Stimulated activated CD8-positive, alpha-beta memory T cell treated with anti-CD3 and anti-CD28 coated beads, Interleukin-15, amount 100 ng/mL, for 24 hours (primary cell): ENCODE measurements at places on chromosomes 1 and 21.

GRCh38 chr1:195326325-195326724, 1281.9 kb downstream of the KCNT2 start:
- DNase-seq = no peak

DNA sequence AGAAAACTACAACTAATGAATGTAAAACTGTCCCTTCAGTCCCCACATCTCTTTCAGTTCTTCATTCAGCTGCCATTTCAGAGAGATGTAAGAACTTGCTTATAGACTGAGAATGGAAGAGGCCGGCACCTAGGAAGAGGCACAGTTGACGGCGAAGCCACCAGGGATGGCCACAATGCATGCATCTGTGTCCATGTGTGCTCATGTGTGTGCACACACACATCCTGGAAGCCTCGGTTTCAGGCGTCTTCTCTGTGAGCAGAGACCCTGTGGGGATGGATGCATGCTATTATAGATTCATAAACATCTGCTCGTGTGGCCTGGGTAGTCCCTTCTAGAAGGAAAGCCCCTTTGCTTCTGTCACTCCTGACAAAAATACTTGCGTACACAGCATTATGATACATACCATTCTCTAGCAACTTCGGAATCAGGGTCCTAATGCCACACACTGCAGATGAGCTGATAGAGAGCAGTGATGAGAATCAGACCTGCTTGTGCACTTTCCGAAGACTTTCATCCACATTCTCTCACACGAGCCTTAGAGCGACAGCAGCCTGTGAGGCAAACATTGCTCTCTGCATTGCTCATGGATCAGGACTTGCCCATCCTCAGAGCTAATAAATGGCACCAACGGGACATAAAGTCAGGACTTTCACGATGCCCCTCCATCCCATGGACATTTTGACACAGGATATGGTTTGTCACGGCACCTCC, 12.4 kb upstream of the GPR61 start:
- no peak for DNase-seq

GRCh38 chr1:229769006-229769405, 143.0 kb downstream of the URB2 start:
- no peak for DNase-seq

DNA sequence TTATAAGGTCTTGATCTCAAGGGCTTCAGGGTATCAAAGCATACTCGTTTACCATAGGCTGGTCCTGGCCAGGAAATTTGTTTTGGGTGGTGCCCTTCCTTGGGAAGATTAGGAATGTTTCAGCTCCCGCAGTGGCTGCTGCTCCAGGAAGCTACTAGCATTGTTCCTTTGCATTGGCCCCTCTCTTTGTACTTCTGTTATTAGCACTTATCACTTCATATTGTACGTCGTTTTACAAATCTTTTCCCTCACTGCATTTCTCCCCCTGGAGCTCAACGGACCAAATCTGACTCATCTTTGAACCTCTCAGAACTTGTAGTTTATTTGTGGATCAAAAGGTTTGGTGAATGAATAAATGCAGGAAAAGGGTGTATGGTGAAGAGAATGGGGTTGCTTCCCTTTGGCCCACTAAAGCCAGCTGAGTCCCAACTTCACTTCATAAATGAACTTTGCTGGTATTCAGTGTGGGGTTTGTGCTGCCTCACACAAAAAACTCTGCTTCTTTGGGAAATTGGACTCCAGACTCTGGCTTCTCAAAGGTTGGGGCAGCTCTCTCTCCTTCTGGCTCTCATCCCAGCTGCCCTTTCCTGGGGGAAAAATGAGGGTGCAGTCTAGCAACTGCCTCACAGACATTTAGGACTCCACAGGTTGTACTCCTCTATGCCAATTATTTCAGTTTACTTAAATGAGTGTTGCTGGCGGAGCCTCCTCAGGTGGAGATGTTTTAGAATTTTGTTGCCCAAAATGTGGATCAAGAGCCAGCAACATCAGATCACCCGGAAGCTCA, 5.9 kb downstream of the GNAT2 start:
- no peak for DNase-seq

GRCh38 chr1:43622471-43622870, 27.5 kb upstream of the KDM4A start:
- no peak for DNase-seq

GRCh38 chr1:214902636-214903320, 179.8 kb upstream of the KCNK2 start:
- no peak for DNase-seq

DNA sequence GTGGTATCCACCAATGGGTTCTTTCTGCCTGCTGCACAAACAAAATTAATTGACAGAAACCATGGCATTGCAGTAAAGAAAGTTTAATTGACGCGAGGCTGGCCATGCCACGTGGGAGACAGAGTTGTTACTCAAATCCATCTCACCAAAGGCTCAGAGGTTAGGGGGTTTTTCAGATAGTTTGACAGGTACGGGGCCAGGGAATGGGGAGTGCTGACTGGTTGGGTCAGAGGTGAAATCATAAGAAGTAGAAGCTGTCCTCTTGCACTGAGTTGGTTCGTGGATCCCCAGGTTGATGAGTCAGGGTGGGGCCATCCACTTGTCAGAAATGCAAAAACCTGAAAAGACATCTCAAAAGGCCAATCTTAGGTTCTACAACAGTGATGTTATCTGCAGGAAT, 941 bp upstream of the TBCE start:
- no peak for DNase-seq

GRCh38 chr1:219072329-219072728, 101.3 kb upstream of the LYPLAL1 start:
- no peak for DNase-seq

GRCh38 chr1:217929213-217929885, 298.2 kb downstream of the SPATA17 start:
- no peak for DNase-seq

DNA sequence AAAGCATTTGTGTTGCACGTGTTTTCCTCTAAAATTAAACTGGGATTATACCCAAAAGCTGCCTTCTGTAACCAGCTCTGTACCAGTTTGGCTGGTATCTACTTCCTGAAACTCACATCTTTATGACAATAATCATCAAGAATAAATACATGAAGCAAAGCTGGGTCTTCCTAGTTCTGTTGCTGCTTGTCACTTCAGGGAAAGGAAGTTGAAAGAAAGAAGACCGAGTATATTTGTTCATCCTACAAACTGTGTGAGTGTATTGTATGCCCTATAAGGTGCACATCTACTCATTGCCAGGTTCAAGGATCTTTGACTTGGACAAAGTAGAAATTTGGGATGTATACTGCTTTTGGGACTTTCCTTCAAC, 29.1 kb upstream of the IFNGR2 start:
- DNase-seq = no peak

DNA sequence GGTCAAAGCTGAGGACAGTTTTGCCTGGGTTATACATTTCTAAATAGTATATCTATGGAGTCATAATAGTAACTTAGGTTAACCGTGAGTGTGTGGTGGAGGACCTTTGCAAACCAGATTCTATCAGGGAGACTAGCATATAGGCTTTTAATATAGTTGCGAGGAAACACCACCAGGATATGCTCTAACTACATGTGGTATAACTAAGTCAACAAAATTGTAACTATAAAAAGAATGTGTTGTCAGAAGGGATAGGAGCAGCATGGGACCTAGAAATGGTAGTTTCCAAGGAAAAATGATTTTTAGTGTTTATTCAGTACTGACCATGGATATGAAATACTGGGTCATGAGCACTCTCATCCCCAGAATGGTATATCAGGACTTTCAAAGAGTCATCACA, 338.1 kb downstream of the TGFB2 start:
- DNase-seq = no peak

DNA sequence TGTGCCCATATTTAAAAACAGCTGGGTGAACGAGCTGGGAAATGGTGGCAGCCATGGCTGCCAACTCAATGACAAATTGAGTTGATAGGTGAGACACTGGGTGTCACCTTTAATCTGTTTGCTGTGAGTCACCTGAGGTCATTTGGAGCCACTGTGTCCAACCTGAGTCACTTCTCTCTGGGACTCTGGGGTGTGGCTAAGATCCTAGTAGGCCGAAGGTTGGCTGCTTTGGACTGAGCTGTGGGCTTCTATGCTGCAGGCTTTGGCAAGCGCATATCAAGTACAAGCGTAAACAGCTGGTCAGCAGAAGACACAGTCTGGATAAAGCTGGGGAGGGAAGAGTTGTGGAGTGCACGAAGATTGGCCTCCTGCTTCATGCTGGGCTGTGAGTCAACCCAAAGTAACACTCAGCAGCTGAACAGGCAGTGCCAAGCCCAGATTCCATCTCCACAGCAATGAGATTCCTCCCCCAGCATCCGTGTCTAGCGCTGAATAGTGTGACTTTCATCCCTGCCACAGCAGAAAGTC, 24.0 kb downstream of the TEX35 start:
- no peak for DNase-seq

DNA sequence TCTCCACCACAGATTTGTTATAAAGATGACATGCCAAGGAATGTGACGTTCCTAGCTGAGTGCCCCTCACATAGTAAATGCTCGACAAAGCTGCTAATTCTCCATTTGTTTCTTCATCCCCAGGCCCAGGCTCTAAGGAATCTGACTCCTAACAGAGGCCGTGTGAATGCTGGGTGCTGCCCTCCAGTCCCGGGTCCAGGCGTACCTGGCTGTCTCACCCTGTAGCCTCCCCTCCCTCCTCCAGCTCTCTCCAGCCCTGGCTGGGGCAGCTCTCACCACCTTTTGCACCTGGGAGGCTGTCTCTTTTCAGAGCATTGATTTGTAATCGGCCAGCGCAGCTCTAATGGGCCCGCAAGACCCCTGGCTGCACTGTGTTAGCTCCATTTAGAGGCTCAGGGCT, 11.2 kb upstream of the KLHDC7A start:
- DNase-seq = no peak

GRCh38 chr1:77925518-77925917, 37.1 kb downstream of the NEXN start:
- DNase-seq = no peak

GRCh38 chr1:152313319-152313801, 11.7 kb downstream of the FLG start:
- no peak for DNase-seq

DNA sequence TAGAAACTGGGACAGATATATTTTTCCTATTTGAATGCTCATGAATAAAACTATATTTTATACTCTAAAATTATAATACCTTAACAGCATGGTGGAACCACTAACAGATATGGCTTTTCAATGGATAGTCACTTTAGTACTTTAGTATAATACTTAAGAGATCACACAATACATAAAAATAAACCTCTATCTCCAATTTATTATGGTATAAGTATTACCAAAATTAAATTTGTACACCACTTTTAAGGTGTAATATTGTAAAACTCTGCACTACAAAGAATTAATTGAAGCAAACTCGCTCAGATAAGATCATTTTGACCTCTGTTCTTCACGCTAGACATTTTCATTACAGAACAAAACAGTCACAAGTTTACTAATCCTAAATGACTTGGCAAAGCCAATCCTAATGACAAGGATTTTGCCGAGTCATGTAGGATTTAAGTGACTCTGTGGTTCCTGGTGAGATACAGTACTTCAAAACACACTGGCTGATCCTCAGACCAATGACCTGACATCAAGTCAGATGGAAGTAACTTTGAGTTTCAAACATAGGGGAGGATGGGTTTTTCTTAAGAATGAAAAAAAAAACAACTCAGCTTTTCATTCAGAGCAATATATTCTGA, 200.6 kb downstream of the SMYD3 start:
- no peak for DNase-seq

DNA sequence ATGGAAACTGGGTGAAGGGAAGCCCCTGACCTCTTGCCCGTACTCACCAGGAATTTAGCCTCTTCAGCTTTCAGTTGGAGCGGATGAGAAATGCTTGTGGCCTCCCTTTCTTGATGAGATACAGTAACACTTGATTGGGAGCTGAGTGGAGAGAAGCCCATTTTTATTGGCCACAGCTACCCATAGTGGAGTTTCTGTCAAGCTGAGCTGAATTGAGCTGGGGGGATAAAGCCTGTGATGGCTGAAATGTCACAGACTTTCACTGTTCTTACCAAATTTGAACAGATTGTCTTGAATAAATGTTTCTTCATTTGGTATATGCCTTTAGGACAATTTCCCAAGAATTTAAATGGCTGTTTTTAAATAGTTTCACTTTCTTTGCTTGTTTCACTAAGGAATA, 125.9 kb downstream of the ZMYM4 start:
- no peak for DNase-seq

- DNase-seq = no peak
Measured at GRCh38 chr1:73516451-73516850, 681.5 kb downstream of the LRRIQ3 start.

DNA sequence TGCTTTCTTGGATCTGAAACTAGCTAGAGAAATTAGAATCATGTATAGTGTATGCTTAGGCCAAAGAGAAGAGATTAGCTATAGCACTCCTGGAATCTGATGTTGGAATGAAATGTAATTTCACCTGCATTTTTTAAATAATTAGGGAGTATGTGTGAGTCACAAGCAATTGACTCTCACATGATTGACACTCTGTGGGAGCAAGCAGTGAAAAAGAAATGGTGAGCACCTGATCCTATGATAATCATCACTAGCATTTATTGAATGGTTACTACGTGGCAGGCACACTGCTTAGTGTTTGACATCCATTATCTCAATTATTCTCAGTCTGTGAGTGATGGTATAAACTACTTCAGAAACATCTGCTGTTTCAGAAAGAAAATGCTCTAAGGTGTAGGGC, 176.6 kb downstream of the NRIP1 start:
- DNase-seq = no peak

- DNase-seq = no peak
Measured at GRCh38 chr21:29654855-29655254, 284.9 kb downstream of the GRIK1 start.

DNA sequence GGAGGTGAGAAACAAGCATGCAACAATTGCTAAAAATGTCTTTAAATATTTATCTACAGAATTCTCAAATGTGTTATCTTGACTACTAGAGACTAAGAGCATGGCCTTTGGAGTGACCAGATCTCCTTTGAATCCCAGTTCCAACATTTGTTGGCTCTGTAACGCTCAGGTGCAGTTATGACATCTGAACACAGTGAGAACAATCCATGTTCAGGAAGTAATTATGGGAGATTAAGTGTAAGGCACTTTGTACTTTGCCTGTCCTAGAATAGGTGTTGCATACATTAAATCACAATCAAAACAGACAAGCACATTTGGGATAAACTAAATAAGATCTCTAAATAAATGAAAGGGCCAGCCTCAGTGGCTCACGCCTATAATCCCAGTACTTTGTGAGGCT, 454.5 kb downstream of the SMYD3 start:
- DNase-seq = no peak

DNA sequence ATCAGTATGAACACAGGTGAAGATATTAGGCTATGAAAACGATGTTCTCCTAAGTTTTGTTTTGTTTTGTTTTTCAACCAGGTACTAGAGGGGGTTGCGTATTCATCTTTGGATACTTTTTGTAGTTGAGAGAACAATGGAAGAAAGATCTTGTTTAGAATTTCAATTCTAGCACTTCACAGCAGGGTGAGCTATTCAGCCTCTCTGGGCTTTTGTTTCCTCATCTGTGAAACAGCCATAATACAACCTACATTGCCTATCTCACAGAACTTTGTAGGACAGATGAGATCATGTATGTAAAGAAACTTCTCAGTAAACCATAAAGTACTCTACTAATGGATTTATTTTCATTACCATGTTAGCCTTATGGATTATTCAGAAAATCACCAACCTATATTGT, 199.5 kb downstream of the GPATCH2 start:
- DNase-seq = no peak
